Hair follicular keratinocyte (primary cell): ENCODE measurements at places on chromosomes 13 and 19. TPM values are rescaled to one million over a fixed set of nuclear protein-coding genes. Genes with fewer than 3 reads are reported as not detected.

The CDC42EP5 gene
- 30.2 and 68.9 TPM in 2 replicates for total RNA-seq

The TNNT1 gene
- 44.4 and 145 TPM in 2 replicates for total RNA-seq

The KIR2DL3 gene
- not detected in 2 replicates for total RNA-seq

The TEX29 gene
- not detected in 2 replicates for total RNA-seq

The ADGRE3 gene
- not detected in 2 replicates for total RNA-seq

The IZUMO2 gene
- total RNA-seq = not detected in 2 replicates

The PNMA8C gene
- not detected in 2 replicates for total RNA-seq

The ADAMTSL5 gene
- total RNA-seq = 2.7 and 11.0 TPM in 2 replicates

The HSPB6 gene
- total RNA-seq = 0.15 TPM in 1 of 2 replicates, not detected in the other

The ELAVL3 gene
- 0.70 TPM in 1 of 2 replicates, not detected in the other for total RNA-seq

The ZNF417 gene
- 3.7 and 4.4 TPM in 2 replicates for total RNA-seq

The FGF22 gene
- not detected in 2 replicates for total RNA-seq

The INTS6 gene
- 27.3 and 33.6 TPM in 2 replicates for total RNA-seq

The CCL25 gene
- total RNA-seq = not detected in 2 replicates

The TUBGCP3 gene
- total RNA-seq = 13.8 and 24.1 TPM in 2 replicates

The CERS4 gene
- 7.3 and 9.1 TPM in 2 replicates for total RNA-seq

The ZNF44 gene
- 3.2 and 5.1 TPM in 2 replicates for total RNA-seq

The GPR12 gene
- not detected in 2 replicates for total RNA-seq

The OSCAR gene
- total RNA-seq = 0.70 and 1.7 TPM in 2 replicates

The PEX11G gene
- total RNA-seq = 5.5 and 5.8 TPM in 2 replicates

The RNF225 gene
- total RNA-seq = 0.27 and 0.31 TPM in 2 replicates

The WDR87 gene
- not detected in 2 replicates for total RNA-seq

The DKKL1 gene
- total RNA-seq = not detected in 2 replicates

The DHRS12 gene
- 6.8 and 8.9 TPM in 2 replicates for total RNA-seq

The ZNF324B gene
- total RNA-seq = 6.6 and 7.2 TPM in 2 replicates

The FFAR3 gene
- total RNA-seq = not detected in 2 replicates

The SIGLEC6 gene
- total RNA-seq = not detected in 2 replicates

The C13orf42 gene
- not detected in 2 replicates for total RNA-seq

The CALR gene
- 1,822 and 2,213 TPM in 2 replicates for total RNA-seq

The SNRNP70 gene
- total RNA-seq = 114 and 271 TPM in 2 replicates

The THAP8 gene
- 2.6 and 8.1 TPM in 2 replicates for total RNA-seq

The ZNF30 gene
- 1.6 and 2.3 TPM in 2 replicates for total RNA-seq

The CEACAM5 gene
- not detected in 2 replicates for total RNA-seq

The CYP2A7 gene
- not detected in 2 replicates for total RNA-seq

The ATP5F1D gene
- 90.0 and 106 TPM in 2 replicates for total RNA-seq
